ENCODE measurements at places on chromosomes 7 and 10. TPM values are rescaled to one million over a fixed set of nuclear protein-coding genes. Genes with fewer than 3 reads are reported as not detected.

Gene HOXA11
- not detected for total RNA-seq

Gene STEAP4
- not detected for total RNA-seq

Gene GHRHR
- not detected for total RNA-seq

Gene AKR1D1
- not detected for total RNA-seq

Gene RPS24
- total RNA-seq, result 1,994 TPM

Gene DRGX
- total RNA-seq, result not detected

Gene RNF148
- total RNA-seq, result not detected

Gene TCTN3
- total RNA-seq, result 32.7 TPM

Gene CHAT
- total RNA-seq, result not detected

Gene SCIN
- 0.35 TPM for total RNA-seq

Gene CNNM1
- 0.11 TPM for total RNA-seq

Gene OR9A2
- total RNA-seq, result not detected

Gene GLI3
- 0.44 TPM for total RNA-seq

Gene STEAP1
- total RNA-seq, result not detected

Gene KCNH2
- total RNA-seq, result 0.11 TPM

DNA sequence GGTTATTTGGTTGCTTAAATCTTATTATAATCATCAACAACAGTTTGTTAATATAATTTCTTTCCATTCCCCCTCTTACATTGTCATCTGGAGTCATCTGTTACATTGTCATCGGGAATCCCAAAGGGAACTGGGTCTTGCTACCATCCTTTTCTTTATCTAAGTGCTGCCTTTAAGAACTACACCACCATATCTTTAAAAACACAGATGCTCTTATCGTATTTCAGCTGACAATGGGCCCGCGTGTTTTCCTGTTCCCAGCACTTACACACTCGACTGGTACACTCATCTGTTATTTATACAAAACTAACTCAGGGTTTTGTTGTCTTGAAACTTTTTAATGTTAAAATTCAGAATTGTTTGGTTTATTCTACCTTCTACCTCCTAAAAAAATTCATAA is 256.2 kb upstream of the MGMT start:
- no peak for DNase-seq

GRCh38 chr10:96502561-96503282 is 11.0 kb downstream of the TLL2 start:
- no peak for DNase-seq

- no peak for DNase-seq
Measured at GRCh38 chr10:36280321-36280741, 638.2 kb upstream of the FZD8 start.

- DNase-seq, result no peak
Measured at GRCh38 chr10:14365266-14365665, 34.5 kb upstream of the FRMD4A start.

GRCh38 chr7:47471358-47471703 is 110.6 kb downstream of the TNS3 start:
- no peak for DNase-seq

DNA sequence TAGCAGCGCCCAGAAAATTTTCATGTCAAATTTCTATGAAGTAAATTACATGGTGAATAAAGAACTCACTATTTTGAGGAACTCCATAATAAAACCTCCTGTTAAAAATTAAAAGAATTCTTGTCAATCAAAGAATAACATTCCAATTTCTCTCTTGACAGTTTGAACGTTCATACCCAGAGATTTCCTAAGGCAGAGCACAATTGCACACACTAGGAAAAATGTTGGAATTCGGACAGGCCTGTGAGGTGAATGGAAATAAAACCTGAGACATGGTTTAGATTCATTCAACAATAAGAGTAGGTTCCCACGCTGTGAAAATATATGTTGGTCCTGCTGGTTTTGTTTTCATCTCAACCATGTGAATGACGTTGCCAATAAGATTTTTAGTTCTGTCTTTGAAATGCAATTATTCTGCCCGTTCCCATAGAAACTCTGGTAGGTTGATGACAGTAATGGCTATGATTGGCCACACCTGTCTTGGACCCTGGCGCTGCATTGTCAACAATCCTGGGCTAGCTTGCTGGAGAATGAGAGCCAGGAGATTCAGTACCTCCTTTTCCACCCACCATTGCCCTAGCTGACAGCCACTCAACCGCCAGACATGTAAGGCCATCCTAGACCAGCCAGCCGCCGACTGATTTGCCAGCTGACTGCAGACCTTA is 43.3 kb upstream of the RAPGEF5 start:
- no peak for DNase-seq

DNA sequence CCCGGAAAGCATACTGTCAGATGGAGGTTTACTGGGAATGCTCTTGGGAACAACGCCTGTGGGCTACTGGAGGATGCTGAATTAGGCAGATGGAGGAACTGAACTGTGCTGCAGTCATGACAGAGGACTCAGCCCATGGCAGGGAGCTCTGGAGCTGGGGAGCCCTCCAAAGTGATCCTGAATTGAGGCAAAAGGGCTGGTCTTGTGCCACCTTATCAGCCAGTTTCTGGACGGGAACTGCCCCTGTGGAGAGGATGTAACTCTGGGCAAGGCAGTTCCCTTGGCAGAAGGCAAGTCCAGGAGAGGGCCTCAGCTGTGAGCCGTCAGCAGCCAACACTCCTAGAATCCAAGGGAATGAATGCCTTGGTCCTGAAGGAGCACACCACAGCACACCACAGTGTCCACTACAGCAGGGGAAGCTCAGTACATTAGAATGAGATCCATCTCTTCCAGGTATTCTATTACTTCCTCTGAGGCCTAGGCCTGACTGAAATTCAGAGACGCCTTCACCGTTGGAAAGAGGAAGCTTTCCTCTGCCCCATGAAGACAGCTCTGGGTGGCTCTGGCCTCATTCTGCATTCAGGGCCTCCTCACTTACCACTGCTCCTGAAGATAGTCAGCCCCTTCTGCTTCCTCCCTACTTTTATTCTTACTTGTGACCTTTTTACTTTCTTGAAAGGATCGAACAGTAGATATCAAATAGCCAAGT is 139.6 kb upstream of the GPR26 start:
- DNase-seq, result no peak

GRCh38 chr10:126425032-126425431 is 36.8 kb upstream of the ADAM12 start:
- DNase-seq, result no peak

GRCh38 chr7:51080622-51081269 is 235.9 kb downstream of the COBL start:
- DNase-seq, result no peak

DNA sequence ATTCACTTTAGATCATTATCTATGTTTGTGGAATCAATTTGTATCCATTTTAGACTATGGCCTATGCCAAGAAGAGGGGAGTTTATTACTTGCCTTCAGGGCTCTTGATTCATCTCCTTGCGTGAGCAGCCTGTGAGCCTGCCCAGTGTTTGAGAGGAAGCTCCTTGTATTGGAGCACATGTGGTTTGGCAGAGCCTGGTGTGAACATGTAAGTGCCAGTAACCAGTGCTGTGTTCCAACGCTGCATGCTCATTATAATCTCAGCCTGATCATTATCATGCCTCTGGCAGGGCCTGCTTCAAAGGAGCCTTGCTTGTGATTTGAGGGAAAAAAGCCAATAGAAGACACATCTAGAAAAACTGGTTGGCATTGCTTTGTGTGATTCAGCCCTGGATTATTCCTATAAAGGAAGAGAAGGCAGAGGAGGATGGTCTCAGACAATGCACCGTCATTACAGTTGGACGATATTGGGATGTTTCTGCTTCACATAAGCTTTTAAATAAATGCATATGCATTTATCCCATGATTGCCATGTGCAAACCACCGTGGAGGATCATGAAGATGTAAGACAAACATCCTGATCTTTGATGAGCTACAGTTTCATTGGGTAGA is 203.4 kb upstream of the AHR start:
- no peak for DNase-seq

- DNase-seq, result no peak
Measured at GRCh38 chr7:4085937-4086691, 596.0 kb upstream of the FOXK1 start.

GRCh38 chr10:13291821-13292773 is 7.8 kb downstream of the PHYH start:
- DNase-seq, result no peak

DNA sequence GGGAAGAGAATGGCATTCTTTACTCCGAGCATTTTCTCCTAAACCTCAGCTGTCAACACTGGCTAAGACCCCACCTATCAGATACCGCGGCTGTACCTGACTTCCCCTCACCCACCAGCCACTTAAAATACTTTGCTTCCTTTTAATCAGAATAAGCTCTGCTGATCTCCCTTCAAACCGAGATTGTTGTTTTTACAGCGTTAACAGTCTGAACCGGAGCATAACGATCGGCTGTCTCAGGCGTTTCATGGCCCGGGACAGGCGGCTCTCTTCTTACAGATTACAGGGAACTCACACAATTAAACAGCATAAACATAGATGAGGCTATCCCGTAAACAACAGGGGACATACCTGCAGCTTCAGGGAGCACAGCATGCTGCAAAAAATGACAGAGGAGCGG is 174.3 kb upstream of the RNF32 start:
- no peak for DNase-seq

DNA sequence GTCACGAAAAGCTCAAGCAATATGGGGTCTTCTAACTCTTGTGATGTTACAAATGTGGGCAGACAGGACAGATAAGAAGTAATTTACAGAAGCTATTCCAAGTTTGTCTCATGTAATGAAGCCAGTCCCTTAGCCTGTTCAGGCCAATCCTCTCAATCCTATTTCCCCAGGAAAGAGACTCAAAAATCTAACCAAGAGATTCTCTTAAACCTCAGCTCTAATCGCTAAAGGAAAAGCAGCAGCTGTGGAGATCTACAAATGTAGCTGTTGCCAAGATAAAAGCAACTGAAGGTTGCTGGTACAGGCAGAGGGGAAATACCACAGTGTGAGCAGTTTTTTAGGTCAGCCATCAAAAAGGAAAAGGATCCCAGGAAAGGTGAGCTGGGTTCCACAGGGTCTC is 39.3 kb downstream of the ANK3 start:
- DNase-seq, result no peak

GRCh38 chr7:84339306-84339705 is 144.7 kb upstream of the SEMA3A start:
- DNase-seq, result no peak

GRCh38 chr10:59781511-59781910 is 28.3 kb upstream of the MRLN start:
- DNase-seq, result no peak

GRCh38 chr7:155744971-155745683 is 67.1 kb downstream of the SHH start:
- no peak for DNase-seq

- no peak for DNase-seq
Measured at GRCh38 chr10:95391164-95391563, 100.4 kb upstream of the PDLIM1 start.

GRCh38 chr7:90512821-90513254 is 43.4 kb downstream of the PTTG1IP2 start:
- DNase-seq, result no peak

GRCh38 chr10:10996966-10997620 is 20.6 kb upstream of the CELF2 start:
- no peak for DNase-seq

- no peak for DNase-seq
Measured at GRCh38 chr10:103871006-103871405, 15.6 kb upstream of the SH3PXD2A start.

DNA sequence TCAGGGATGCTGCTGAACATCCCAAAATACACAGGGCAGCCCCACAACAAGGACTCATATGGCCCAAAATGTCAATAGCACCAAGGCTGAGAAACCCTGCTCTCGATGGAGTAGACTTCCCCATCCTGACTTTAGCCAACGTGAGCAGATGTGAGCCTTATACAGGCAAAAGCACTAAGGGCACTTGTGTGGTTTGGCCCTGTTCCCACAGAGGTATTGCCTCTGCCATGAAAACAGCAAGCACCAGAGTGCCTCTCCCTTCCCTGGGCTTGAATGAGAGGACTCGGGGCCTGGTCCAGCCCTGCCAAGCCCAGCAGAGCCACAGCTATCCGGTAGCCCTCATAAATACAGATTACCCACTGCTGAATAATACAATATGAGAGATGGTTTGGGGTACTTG is 47.5 kb downstream of the ACSM6 start:
- no peak for DNase-seq

- DNase-seq, result no peak
Measured at GRCh38 chr7:18538554-18539250, 43.2 kb downstream of the HDAC9 start.

GRCh38 chr7:36400606-36401005 is 10.9 kb downstream of the ANLN start:
- no peak for DNase-seq

DNA sequence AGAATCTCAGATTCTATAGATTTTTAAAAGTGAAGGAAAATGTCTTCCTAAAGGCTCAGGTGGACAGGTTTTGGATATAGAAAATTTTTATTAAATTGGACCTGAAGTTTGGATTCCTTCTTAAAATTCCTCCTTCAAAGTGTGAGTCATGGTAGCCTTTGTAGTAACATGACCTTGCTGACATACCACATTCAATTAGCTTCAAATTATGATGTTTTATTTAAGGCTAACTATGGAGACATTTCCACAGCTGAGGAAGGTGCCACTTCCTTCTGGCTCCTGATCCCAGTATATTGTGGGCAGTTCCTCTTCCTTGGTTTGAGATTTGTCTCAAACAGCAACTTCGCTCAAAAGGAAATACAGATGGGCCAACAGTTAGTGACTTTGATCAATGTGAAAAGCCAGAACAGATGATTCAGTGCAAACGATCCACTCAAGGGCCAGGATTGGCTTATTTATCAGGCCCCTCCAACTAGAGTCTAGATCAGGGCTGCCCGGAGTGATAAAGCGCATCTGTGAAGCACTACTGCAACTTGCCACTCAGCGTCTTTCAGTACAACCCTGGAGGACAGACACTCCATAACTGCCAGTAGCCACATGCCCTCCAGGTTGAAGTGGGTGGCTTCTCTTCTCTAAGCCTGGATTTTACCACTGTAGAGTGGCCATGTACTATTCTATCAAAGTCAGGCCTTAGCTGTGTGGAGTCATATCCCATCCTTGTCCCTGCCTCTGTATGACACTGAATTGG is 573.5 kb downstream of the KIF20B start:
- DNase-seq, result no peak

- DNase-seq, result no peak
Measured at GRCh38 chr7:83985821-83986220, 208.8 kb downstream of the SEMA3A start.

- DNase-seq, result no peak
Measured at GRCh38 chr7:55050281-55050680, 31.5 kb downstream of the EGFR start.
